ENCODE measurements at places on chromosomes 3 and 15. TPM values are rescaled to one million over a fixed set of nuclear protein-coding genes. Genes with fewer than 3 reads are reported as not detected.

The DZIP1L gene
- 12.7 TPM for total RNA-seq

The TMEM39A gene
- total RNA-seq, result 50.7 TPM

The WDR93 gene
- total RNA-seq, result 0.07 TPM

The KIF7 gene
- 7.5 TPM for total RNA-seq

The TMCO5A gene
- not detected for total RNA-seq

The ISLR2 gene
- not detected for total RNA-seq

The PPP1R14D gene
- total RNA-seq, result not detected

The GRAMD2A gene
- 0.14 TPM for total RNA-seq

The CRYBG3 gene
- total RNA-seq, result 21.3 TPM

The LTK gene
- total RNA-seq, result 0.18 TPM

The NMNAT3 gene
- total RNA-seq, result 0.86 TPM

The KLF15 gene
- 2.3 TPM for total RNA-seq

The LRRC58 gene
- total RNA-seq, result 16.9 TPM

The IL16 gene
- total RNA-seq, result 0.20 TPM

The ROBO2 gene
- total RNA-seq, result 0.42 TPM

The ARNT2 gene
- under 0.01 TPM for total RNA-seq

The CHRFAM7A gene
- 3.8 TPM for total RNA-seq

The ALS2CL gene
- total RNA-seq, result 5.7 TPM

The SLC12A1 gene
- total RNA-seq, result not detected

The ARRDC4 gene
- total RNA-seq, result 0.85 TPM

The CTDSPL gene
- 57.4 TPM for total RNA-seq
